ENCODE measurements at places on chromosomes 3 and 15. TPM values are rescaled to one million over a fixed set of nuclear protein-coding genes. Genes with fewer than 3 reads are reported as not detected.

- peak; percentile 66 for DNase-seq
Measured at GRCh38 chr3:30578479-30578878, 27.9 kb upstream of the TGFBR2 start.

GRCh38 chr3:61903074-61903473, 341.7 kb downstream of the PTPRG start:
- DNase-seq: no peak

GRCh38 chr15:29969562-29970401, 113.0 kb upstream of the GOLGA8J start:
- no peak for DNase-seq

DNA sequence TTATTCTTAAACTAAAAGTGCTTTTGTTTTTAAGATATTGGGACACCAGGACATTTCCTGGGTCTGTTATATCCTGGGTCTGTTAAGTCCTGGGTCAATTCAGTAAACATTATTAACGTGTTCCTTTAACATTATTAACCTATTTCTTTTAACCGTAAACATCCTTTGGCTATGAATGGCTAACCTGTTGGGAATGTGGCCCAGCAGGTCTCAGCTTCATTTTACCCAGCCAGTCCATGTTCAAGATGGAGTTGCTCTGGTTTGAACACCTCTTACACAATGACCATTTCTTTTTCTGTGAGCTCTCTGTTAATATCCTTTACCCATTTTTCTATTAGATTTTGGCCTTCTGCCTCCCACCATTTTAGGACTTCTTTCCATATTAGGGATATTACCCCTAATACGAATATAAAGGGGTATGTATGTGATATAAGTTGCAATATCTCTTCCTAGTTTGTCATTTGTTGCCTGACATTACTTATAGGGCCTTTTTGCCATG, 88.9 kb upstream of the NEDD4 start:
- DNase-seq: peak; percentile 18

GRCh38 chr3:33581666-33582065, 136.4 kb downstream of the CLASP2 start:
- peak; percentile 64 for DNase-seq

GRCh38 chr3:65851827-65852226, 186.9 kb downstream of the MAGI1 start:
- DNase-seq: no peak

DNA sequence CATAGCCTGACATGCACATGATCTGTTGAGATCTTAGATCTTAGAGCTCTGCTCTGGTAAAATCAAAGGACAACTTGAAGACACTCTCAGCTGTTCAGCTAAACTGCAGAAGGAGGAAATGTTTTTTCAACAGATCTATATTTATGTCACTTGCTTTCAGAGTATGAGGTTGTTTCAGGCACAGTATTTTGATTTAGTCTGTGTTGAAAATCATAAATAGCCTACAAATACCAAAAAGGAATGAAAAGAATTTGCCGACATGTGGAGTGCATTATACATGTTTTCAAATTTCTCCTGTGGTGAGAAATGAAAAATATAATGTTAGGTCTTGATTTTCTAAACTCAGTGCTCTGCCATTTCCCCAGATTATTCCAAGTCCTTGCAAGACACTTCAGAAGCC, 1118.4 kb downstream of the TBL1XR1 start:
- no peak for DNase-seq

DNA sequence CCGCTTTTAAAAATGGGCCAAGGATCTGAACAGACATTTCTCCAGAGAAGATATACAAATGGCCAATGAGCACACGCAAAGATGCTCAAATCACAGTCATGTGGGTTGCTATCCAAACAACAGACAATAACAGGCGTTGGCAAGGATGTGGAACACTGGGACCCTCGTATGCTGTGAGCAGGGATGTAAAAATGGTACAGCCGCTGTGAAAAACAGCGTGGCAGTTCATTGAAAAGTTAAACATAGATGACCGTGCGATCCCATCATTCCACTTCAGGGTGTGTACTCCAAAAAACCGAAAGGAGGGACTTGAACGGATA, 6.7 kb upstream of the LRRC15 start:
- no peak for DNase-seq

DNA sequence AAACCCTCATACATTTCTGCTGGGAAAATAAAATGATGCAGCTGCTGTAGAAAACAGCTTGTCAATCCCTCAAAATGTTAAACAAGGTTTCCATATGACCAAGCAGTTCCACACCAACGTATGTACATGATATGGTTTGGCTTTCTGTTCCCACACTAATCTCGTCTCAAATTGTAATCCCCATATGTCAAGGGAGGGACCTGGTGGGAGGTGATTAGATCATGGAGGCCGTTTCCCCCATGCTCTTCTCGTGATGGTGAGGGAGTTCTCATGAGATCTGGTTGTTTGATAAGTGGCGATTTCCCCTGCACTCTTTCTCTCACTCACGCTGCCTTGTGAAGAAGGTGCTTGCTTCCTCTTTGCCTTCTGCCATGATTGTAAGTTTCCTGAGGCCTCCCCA, 100.6 kb upstream of the SLC24A5 start:
- DNase-seq: no peak

GRCh38 chr3:45597171-45597570, 2.6 kb downstream of the LIMD1 start:
- no peak for DNase-seq

DNA sequence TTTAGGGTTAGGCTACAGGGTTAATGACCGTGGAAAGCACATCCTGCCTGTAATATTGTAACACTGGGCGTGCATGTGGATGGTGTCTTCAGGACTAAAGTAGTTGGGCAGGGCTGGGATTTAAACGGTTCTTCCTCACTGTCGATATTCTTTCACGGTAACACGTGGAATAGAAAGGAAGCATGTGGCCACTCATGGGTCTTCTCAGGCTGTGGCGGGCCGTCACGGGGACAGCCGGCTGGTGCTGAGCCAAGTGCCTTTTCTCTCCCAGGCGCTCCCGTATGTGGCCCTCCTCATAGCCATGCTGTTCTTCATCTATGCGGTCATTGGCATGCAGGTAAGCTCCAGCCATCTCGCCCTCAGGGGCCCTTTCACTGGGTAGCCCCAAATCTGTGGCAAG, 73.7 kb downstream of the CHDH start:
- DNase-seq: no peak

- DNase-seq: no peak
Measured at GRCh38 chr15:75577401-75578172, 1.5 kb downstream of the PTPN9 start.

- DNase-seq: no peak
Measured at GRCh38 chr3:27590437-27591298, 106.5 kb upstream of the SLC4A7 start.

- peak; percentile 25 for DNase-seq
Measured at GRCh38 chr3:111277226-111277625, 205.6 kb downstream of the NECTIN3 start.

DNA sequence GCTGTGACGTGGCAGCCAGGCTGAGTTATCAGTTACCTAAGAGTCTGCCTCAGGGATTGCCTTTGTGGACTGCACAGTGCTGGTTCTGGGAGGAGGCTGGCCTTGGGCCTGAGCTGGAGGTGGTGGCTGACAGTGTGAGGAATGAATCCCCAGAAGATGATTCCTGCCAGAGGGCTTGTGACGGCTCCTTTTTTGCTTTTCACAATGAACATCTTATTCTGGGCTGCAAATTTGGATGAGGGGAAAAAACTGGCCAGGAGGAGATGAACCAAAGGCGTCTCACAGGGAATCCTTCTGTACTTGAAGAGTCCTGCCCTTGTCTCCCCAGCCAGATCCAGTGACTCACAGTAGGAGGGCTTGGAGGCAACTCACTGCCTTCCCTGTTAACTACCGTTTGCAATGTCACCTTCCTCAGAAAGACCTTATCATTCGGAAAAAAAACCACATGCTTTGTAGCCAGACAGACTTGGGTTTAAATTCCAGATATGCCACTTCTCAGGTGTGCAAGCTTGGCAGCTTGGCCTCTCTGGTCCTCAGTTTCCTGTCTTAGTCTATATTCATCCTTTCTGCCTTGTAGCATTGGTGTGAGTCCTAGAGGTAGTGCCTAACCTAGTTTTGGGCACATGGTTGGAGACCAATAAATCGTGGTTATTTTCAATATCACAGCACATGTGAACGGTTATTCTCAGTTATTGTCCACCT, 19.1 kb downstream of the ST6GAL1 start:
- DNase-seq: no peak

DNA sequence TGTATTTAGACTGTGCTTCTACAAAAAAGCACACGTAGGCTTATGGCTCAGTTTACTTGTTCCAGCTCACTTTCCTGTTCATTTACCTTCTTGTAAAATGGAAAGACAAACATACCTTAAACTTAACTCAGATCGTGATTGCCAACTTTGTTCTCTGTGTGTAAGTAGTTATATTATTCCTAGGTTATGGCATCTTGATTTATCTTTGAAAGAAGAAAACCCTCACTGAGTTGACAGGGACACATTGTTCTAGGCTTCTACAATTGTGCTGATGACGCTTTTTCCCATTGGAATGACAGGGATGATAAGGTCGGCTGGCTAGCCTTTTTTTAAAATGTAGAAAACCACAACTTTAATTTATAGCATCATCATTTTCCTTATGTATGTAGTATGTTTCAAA, 140.7 kb downstream of the IGF1R start:
- no peak for DNase-seq

- no peak for DNase-seq
Measured at GRCh38 chr3:148223266-148223665, 474.4 kb upstream of the AGTR1 start.

GRCh38 chr15:32956006-32956405, 238.2 kb downstream of the GREM1 start:
- DNase-seq: no peak

GRCh38 chr3:22421589-22421988, 670.6 kb upstream of the ZNF385D start:
- DNase-seq: no peak

DNA sequence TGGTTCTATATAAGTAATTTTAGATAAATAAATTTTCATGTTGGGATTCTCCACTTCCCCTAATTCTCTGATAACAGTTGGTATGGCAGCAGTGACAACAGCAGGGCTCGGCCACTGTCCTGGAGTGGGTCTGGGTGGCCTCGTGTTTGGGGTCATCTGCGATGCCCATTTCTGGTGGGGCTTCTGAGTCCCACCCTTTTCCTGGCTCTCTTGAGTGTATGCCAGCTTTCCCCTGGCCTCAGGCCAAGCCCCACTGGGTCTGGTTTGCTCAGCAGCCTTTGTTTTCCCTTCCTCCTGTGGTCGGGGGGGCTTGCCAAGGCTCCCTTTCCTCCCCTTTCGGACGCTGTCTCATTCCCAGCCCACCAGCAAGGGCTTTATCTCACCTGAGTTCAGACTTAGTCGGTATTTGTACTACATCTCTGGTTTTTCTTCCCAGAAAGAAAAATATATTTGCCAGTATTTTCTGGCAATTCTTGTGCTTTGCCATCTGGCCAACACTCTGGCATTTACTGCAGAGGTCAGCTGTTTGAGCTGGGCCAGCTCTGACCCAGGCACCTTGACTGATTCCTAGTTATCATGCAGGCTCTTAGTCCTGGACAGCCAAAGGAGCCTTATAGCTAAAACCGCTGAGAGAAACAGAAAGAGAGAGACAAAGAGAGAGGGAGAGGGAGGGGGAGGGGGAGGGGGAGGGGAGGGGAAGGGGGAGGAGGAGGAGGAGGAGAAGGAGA, 35.2 kb downstream of the MYZAP start:
- no peak for DNase-seq

DNA sequence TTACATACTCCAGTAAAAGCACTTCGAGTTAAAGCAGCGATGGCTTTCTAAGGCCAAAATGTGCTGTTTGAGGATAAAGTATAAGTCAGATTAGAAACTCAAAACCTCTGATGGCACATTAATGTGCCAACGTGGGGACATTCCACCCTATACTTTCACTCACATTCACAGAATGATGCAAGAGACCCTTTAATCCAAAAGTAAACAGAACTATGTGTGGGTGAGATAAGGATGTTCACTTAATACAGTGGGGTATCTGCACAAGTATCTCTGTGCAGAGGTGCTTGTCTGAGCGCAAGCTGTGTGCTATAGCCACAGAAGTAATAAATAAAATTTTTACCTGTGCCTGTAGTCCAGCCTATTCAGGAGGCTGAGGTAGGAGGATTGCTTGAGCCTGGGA, 100.3 kb upstream of the CHL1 start:
- no peak for DNase-seq

- DNase-seq: no peak
Measured at GRCh38 chr15:72307026-72307425, 12.9 kb downstream of the CELF6 start.

DNA sequence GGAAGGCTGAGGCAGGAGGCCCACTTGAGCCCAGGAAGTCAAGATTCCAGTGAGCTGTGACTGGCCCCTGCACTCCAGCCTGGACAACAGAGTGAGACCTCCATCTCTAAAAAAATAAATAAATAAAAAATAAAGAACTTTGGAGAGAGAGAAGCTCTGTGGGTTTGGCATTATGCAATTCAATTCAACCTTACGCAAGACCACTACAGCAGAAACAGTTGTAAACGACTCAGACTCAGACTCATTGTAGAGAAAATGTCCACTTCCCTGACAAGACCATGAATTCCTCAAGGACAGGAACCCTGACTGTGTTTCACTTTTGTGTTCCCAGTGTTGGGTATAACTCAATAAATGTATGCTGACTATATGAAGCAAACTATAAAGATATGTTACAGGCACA, 90.3 kb upstream of the C3orf80 start:
- no peak for DNase-seq

- no peak for DNase-seq
Measured at GRCh38 chr3:184616436-184616835, 54.9 kb downstream of the EPHB3 start.

DNA sequence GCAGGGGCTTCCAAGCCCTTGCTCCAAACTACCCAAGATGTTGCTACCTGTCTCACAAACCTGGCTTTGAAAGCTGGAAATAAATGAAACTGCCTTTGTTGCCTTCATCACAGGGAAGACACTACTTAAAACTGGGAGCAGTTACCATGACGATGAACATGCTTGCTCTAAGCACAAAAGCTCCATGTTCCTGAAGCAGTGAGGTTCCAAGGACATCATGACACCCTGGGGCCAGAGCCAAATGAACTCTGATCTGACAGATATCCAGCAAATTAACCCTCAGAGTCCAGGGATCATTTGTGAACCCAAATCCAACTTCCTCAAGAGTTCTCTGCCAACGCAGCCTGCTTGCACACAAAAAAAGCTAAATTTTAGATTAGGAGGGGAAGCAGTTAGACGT, 10.7 kb downstream of the TRAIP start:
- DNase-seq: no peak

GRCh38 chr15:83695246-83695645, 41.3 kb downstream of the ADAMTSL3 start:
- no peak for DNase-seq

DNA sequence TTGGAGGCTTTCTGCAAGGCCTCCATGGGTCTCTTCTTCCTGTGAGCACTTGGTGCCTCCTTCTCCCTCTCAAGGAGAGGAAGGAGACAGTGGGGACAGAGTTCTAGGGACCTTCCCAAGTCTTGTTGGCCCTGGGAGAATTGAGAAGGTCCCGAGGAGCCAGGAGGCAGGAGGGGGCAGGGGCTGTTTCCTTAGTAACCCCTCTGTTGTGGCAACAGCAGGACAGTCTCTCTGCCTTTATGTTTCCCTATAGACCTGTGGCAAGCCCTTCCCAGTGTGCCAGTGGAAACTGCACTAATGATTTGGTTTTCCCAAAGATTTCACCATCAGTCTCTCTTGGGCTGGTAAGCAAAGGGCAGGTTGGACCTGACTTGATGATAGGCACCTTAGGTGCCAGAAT, 87.8 kb upstream of the GALNT15 start:
- DNase-seq: no peak

Gene KNG1
- 6.7 TPM for total RNA-seq

Gene CALML4
- 19.5 TPM for total RNA-seq

Gene LAMB2
- 181 TPM for total RNA-seq

Gene CCR4
- not detected for total RNA-seq

Gene SLC9C1
- 0.23 TPM for total RNA-seq

Gene TGM5
- total RNA-seq: not detected

Gene FBXW12
- total RNA-seq: 1.7 TPM

Gene A4GNT
- not detected for total RNA-seq
